ENCODE measurements at places on chromosomes 7 and 10.

- peak; percentile 32 for DNase-seq
Observed at GRCh38 chr7:26365077-26365900, 73.6 kb downstream of the SNX10 start.

DNA sequence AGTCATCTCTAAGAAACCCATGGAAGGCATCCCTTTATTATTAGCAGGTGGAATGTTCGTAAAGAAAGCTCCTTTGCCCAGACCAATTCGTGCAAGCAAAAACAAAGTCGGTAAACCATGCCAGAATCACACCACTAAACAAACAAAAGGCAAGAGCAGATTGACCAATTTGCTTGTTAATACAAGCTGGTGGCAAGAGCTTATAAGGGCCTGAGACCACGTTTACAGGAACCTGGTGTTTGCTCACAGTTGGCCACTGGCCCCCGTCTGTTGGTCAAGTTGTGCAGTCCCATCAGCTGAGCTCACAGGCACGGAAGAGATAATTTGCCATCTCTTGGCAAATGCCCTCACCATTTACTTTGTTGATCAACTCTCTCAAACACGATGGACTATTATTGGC, 342.2 kb upstream of the MKI67 start:
- DNase-seq = no peak

- DNase-seq = no peak
Observed at GRCh38 chr10:118108194-118109026, 61.7 kb upstream of the RAB11FIP2 start.

- DNase-seq = no peak
Observed at GRCh38 chr10:16458166-16458955, 21.6 kb downstream of the PTER start.

GRCh38 chr7:25901658-25902057, 250.3 kb upstream of the NFE2L3 start:
- no peak for DNase-seq

DNA sequence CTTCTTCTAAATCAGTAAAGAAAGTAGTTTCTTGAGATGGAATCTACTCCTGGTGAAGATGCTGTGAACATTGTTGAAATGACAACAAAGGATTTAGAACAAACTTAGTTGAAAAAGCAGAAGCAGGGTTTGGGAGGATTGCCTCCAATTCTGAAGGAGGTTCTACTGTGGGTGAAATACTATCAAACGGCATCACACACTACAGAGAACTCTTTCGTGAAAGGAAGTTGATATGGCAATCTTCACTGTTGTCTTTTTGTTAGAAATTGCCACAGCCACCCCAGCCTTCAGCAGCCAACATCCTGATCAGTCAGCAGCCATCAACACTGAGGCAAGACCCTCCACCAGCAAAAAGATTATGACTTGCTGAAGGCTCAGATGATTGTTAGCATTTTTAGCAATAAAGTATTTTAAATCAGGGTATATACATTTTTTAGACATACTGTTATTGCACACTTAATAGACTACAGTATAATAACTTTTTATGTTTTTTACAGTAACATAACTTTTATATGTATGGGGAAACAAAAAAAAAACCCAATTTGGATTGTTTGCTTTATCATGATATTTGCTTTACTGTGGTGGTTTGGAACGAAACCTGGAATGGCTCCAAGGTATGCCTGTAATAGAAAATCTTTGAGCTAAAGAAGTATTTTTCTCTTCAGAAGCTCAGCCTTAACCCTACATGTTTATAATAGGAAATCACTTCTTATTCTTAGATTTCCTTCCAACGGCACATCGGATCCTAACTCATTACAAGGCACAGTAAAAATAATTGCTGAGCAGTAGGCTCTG, 257.3 kb downstream of the LRMDA start:
- DNase-seq = no peak

DNA sequence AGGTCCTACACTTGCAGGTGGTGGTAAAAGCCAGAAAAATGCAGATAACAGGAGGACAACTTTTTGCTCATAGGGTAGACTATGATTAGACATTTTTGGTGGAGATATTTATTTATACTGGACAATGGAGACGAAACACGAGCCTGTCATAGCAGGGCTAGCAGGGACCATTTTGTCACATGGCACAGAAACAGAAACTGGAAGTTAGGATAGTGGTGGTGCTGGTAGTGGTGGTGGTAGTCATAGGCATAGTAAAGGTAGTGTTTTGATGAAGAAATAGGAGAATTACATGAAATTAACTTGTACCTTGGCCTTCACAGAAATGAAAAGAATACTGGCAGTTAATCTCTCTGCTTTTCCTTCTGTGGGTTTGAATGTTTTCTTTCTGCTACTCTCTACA, 8.8 kb upstream of the MGAM start:
- DNase-seq = no peak

Measured in activated naive CD4-positive, alpha-beta T cell treated with Interleukin-2 at 50 U/mL for 16 hours (primary cell).